ENCODE measurements at places on chromosomes 16 and 17.

DNA sequence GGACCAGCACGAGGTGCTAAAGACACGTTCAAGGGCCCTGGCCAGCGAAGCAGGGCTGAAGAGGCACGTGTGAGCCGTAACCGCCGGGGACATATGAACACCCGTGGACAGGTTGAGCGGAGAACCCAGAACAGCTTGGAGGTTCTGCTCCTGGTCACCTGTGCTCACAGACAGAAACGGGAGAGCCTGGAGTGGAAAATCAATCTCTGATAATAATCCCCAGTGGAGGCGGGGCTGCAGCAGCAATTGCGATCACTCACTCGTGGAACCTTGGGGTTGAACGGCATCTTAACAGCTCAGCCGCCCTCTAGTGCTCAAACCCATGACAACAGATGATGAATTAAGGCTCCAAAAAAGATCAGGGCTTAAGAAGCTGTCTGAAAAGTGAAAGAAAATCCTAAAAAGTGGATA lies 25.6 kb downstream of the WIPI1 start:
- DNase-seq: peak; percentile 33

- peak; percentile 55 for DNase-seq
Measured at GRCh38 chr17:76147211-76148014, 6.4 kb upstream of the FOXJ1 start.

DNA sequence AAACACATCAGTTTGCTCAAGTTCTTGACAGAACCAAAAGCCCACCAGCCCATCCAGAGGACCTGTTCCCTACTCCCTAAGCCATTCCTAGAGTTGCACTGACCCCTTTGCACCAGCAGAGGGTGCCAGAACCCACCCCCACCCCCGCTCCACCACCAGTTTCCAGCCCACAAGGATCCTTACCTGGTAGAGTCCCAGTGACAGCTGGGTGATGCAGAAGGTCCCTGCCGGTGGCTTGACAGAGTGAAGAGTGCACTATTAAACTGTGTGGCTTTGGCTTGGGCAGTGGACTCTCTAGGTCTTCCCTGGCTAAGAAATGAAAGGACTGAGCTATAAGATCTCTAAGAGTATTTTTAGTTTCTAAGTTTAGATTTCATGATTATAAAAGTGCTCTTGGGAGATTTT lies 73.3 kb upstream of the MTMR4 start:
- peak; percentile 72 for DNase-seq

DNA sequence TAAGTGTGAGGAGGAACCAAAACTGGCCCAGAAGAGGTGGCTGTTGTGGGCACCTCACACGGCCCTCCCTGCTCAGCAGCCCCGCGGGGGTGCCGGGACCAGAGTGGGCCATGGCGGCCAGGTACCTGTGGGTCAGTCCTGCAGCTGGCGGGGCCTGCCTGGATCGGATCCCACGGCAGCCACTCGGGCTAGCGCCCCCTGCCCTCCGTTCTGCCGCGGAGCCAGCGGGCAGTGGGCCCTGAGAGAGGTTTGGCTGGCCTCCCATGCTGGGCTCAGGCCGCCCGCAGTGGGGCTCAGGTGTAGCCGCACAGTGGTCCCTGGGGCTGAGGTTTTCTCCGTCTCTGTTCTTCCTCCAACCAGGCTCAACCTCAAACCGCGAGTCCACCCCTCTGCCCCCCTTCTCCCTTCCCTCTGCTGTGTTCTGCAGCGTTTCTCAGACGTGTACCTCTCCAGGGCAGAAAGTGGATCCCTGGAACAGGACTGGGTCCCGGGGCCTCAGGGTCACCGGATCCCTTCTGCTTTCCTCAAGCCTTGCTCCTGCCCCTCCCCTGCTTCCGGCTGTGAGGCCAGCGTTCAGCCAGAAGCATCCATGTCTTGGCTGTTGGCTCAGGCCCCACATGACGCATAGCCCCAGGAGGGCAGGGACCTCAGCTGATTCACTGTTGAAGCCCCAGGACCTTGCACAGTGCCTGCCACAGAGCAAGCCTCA lies 28.6 kb upstream of the ITGA3 start:
- no peak for DNase-seq

- no peak for DNase-seq
Measured at GRCh38 chr16:14309906-14310305, 238.8 kb downstream of the MRTFB start.

GRCh38 chr17:68513932-68514331 lies 1.7 kb downstream of the PRKAR1A start:
- DNase-seq: no peak

- DNase-seq: no peak
Measured at GRCh38 chr16:4852221-4852872, 5.1 kb downstream of the UBN1 start.

DNA sequence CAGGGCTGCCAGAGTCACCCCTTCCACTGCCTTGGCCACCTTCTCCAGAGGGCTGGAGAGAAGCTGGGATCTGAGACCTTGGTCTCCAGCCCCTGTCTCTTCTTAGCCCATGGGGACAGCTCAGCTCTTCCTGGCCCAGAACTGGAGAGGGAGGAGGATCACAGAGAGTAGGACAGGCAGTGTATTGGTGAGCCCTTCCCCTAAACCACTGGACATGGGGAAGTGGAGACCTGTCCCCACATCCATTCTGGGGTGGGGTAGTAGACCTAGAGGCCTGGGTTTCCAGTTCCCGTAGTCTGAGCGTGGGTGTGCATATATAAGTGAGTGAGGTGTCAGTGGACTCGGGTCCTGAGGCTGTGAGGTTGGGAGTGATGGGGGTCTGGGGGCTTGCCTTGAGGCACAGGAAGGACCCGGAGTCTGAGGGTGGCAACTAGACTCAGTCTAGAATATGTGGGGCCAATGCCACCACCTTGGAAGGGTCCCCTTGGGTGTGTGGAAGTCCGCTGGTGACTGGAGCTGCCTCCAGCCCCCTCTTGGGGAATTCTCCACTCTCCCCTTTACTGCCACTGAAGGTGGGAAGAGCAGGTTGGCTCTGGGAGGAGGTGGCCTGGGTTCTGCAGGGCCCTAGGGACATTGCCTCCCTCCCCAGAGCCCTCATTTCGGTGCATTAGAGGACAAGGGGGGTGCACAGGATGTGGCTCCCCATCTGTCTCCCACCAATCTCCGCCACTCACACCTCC lies 19.9 kb downstream of the GJD3 start:
- no peak for DNase-seq

DNA sequence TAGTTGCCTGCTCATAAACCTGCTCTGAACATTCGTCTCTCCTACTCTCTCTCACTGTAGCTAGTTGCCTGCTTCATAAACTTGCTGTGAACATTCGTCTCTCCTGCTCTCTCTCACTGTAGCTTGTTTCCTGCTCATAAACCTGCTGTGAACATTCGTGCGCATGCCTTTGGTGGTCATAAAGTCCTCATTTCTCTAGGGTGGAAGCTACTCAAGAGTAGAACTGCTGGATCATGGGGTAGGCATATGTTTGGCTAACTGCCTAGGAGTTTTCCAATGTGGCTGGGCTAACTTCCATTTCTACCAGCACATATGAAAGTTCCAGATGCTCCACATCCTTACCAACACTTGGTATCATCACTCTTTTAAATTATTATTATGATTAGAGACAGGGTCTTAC lies 174.6 kb upstream of the RPH3AL start:
- no peak for DNase-seq

DNA sequence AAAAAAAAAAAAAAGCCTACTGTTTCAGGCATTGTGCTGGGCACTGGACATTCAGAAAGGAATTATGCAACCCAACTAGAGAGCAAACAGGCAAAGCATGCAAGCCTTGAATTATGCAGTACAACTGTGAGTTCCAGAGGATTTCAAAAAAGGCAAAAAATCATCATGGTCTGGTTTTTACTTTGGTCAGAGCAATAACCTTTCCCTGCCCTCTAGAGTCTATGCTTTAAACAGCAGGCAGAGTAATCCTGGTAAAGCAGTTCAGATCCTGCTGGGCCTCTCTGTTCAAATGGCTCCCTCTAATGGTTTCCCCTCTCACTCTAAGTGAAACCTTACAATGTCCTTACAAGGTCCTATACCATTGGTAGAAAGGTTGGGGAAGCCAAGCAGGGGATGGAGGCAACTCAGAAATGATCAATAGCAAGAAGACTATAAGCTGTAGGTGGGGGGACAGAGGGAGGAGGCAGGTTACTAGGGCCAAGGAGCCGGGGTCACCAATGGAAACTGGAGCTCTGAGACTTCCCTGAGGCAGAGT lies 4.6 kb upstream of the TAF15 start:
- DNase-seq: peak; percentile 48

DNA sequence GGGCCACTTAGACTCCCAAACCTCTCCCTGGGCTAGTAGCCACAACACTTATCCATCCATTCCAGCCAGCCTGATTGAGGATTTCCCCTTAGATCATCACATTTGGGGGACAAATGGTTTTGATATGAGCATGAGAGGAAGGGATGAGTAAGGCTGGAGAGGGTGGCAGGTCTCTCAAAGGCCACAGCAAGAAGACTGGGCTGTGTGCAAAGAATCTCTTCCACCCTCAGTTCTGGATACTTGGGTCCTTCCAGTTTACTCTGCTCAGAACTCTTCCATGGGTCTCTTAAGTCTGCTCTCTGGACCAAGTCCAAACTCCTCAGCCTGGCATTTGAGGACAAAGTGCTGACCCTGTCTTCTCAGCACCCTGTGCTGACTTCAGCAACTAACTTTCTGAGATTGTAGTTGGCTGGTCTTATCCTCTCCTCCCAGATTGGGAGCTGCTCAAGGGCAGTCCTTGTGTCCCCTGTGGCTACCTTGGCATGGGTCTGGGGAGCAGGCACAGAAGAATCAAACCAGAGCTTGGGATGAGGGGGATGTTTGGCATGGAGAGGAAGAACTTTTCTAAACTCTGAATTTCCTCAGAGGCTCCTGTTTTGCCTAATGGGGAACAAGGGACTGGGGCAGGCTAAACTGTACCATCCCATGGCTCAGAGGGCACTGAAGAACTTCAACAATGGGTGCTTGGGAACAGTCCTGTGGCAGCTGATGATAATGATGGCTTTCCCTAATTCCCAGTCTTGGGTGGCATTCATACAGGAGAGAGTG lies 3.1 kb upstream of the NFATC3 start:
- DNase-seq: no peak

GRCh38 chr16:73095885-73096421 lies 48.0 kb upstream of the ZFHX3 start:
- DNase-seq: no peak

DNA sequence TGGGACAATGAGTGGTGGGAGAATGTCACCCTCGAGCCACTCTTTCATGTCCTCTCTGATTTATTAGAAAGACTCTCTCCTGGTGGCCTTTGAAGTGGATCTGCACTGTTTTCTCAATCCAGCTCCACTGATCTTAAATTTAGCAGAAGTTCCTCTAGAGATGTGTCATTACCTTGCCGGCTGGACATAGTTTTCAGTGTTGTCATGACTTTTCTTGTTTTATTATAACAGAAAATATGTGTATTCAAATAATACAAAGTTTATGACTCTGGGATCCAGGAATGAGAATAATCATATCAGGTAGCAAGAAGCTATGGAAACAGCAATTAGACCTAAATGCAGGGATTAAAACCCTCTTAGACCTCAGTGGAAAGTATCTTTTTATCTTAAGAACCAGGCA lies 247.5 kb upstream of the ELAC2 start:
- DNase-seq: no peak

DNA sequence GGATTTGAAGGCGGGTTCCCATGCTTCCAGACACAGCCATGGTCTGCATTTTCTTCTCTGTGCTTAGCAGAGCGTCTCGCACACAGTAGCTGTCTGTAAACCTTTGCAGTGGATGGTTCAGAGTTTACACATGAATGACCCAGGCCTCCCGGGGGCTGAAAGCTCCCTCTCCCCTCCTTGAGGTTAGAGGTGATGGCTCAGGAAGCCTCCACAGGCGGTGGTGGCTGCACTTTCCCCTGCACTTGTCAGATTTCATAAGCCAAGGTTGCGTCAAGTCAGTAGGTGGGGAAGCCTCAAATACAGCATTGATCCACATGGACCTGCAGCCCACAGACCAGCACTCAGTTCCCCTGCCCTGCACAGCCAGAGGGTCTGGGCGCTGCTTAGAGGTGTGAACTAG lies 211.9 kb downstream of the KATNIP start:
- DNase-seq: no peak

- DNase-seq: no peak
Measured at GRCh38 chr16:46618516-46618915, 2.7 kb downstream of the SHCBP1 start.

- no peak for DNase-seq
Measured at GRCh38 chr16:5447734-5448133, 350.1 kb upstream of the EEF2KMT start.

DNA sequence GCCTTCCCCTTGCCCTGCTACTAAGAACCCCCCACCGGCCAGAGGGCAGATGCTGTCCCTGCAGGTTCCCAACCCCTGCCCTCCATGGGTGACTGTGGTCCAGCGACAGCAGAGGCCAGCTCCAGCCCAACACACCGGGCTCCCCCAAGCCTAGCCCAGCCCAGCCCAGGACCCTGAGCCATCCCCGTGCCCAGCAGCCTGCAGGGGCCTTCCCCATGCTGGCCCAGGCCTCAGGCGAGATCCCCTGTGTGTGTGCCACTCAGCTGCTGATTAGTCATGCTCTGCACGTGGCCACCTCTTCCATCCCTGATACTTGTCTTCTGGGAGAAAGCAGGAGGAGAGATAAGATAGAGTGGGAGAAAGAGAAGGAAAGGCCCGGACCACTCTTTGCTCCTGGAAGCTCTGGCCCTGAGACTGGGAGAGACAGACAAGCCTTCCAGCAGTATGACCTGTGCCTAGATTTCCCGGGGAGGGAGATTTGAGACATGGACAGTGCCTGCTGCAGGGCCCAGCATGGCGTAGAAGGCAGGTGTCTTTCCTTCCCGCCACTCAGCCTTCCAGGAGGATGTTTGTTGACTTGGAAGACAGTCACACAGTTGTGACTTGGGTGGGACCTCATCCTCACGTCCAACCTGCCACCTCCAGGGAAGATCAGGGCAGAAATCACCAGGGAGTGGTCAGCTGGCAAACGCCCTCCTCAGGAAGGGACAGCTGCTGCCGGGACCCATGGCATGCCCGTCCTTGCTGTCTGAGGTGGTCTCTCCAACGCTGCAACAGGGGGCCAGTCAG lies 41.3 kb upstream of the RASD1 start:
- no peak for DNase-seq

DNA sequence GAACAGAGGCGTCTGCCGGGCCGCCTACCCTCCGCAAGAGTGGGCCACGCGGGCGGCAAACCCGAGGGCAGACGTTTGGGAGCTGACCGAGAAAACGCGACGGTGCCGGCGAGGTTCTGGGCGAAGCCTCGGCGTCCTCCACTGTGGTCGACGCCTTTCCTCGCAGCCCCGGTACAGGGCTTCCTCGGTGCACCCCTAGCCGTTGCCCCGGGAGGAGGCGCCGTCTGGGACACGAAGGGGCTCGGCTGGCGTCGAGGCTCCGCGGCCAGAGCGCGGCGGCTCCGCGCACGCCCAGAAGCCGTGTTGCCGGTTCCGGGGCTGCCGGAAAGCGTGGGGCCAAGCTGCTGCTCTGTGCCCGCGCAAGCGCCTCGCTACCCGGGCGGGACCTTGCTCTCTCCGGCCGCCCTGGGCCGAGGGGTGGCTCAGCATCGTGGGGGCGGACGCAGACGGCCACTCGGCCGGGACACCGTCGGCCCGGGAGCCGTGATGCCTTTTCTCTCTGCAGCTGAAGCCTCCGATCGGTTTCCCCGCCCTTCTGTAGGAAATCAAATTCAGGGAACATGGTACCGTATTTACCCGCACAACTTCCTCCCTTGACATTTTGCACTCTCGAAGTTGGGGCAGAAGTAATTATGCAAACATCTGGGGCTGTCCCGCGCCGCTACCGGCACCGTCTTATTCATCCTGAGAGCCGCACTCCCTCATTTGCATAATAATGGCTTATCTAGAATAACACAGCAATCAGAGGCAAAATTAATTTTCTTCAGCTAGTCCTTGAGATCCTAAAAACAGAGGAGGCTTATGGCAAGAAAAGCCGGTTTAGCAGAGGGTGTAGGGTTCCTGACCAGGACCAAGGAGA lies 7.3 kb upstream of the CBX8 start:
- no peak for DNase-seq

GRCh38 chr17:28989028-28989427 lies 16.8 kb downstream of the SEZ6 start:
- DNase-seq: no peak
